ENCODE measurements at places on chromosomes 2 and 18.

DNA sequence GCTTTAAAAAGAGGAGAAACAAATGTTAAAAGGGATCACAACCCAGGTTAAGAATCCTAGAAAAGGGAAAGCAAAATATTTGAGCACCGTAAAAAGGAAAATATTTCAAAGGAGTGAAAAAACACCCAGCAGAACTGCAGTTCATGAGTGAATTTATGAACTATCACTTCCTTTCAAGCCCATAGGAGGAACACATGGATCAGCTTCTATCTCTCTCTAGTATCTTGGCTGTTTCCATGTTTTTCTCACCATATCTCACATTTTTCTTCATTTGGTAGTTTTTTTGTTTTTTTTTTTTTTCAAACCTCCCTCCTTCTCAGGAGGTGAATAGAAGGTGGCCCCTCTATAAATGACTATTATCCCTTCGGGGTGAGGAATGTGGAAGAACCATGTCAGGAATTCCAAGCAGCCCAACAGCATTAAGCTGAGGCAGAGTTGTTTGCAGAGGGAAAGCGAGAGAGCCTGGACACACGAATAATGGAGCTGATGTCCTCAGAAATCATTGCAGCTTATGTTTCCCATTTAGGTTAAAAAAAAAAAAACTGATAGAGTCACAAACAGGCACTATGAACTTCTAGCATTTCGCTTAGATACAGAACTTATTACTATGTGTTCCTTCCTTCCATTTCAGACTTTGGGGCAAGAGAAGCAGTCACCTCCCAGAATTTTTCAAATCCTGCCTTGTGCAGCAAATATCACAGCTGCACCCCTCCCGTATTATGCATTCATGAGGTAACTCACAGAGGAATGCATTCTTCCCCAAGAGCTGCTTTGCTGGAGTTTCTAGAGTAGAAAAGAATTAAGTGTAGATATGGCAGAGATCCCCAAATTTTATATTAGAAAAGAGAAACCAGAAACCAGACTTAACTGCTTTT lies 315.6 kb downstream of the IRS1 start:
- DNase-seq: no peak

- no peak for DNase-seq
Observed at GRCh38 chr2:196277002-196277401, 105.6 kb upstream of the STK17B start.

DNA sequence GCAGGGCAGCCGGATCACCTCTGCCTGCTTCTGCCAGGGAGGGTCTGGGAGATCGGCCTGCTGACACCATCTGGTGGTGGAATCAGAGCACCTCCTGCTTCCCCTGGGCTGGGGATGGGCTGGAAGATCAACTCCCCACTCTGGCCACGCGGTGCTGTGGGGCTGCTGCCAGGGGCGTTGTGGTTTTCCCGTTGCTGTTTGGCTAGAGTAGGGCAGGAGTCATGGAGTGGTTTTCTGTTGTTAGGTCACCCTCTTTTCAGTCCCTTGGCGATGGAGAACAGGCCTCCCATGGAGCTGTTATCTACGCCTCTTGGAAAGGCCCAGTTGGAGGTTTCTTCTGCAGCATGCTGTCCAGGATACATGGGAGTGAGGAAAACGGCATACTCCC lies 15.2 kb downstream of the BCL2L11 start:
- DNase-seq: no peak

DNA sequence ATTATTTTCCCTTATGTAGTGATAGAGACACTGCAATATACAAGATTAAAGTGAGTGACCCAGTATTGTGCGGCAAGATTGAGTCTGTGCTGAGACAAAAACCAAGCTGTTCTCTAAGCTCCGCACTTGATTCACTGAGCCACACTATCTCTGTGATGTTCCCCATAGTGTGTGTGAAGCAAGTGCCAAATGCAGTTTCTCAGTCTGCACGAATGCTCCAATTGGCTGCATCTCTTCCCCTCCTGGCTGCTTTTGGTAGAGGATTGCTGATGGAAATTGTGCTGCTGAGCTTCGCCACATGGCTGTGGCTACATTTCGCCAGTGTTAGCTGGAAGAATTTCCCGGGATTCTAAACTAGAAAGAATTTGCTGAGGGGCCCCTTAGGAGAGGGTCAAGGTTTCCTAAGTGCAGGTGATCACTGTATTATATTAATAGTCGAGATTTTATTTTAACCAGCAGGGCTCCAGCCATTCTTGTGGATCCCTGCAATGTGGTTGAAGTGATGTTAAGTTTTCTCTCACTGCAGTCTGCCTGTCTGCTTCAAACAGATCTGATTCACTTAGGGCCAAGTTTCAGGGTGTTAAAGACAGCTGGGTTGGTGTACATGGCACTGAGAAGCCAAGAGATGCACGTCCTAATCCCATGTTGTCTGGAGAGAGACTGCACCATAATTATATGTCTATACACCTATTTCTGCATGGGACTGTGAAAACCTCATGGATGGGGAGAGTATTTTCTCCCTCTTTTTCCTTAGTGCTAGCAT lies 317.2 kb downstream of the DCC start:
- no peak for DNase-seq

DNA sequence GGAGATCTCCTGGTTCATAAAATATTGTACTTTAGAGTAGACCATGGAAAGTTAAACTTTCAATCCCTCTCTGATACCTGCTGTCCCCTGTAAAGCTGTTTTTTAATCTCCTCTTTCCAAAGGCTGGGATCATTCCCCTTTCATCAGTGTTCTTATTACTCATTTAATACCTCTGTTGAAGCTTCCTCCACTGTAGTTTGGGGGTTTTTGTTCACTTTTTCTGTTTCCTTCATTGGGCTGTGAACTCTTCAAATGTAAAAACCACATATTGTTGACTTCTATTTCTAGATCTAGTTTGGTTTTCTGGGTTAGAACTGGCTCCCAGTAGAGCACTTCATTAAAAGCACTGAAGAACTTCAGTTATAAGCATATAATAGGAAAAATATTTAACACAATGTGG lies 598.1 kb downstream of the RNF144A start:
- no peak for DNase-seq

- DNase-seq: no peak
Observed at GRCh38 chr2:69639266-69639665, 4.3 kb downstream of the AAK1 start.

- no peak for DNase-seq
Observed at GRCh38 chr2:170284205-170284604, 106.3 kb downstream of the MYO3B start.

DNA sequence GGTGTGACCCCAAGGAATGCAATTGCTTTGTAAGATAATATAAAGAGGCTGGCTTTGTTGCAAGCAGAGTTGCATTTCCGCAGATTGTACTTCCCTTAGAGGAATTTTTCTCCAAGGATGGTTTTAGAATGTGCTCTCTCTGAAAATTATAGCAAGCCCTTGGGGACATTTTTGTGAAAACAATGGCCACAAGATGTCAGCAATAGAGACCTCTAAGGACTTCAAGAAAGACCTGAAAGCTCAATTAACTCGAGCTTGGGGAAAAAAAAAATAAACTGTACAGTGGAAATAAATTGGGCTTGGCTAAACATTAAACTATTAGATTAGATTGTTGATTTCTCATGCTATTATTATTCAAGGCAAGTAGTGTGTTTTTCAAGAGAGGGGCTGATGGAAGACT lies 81.3 kb upstream of the KYNU start:
- DNase-seq: no peak

DNA sequence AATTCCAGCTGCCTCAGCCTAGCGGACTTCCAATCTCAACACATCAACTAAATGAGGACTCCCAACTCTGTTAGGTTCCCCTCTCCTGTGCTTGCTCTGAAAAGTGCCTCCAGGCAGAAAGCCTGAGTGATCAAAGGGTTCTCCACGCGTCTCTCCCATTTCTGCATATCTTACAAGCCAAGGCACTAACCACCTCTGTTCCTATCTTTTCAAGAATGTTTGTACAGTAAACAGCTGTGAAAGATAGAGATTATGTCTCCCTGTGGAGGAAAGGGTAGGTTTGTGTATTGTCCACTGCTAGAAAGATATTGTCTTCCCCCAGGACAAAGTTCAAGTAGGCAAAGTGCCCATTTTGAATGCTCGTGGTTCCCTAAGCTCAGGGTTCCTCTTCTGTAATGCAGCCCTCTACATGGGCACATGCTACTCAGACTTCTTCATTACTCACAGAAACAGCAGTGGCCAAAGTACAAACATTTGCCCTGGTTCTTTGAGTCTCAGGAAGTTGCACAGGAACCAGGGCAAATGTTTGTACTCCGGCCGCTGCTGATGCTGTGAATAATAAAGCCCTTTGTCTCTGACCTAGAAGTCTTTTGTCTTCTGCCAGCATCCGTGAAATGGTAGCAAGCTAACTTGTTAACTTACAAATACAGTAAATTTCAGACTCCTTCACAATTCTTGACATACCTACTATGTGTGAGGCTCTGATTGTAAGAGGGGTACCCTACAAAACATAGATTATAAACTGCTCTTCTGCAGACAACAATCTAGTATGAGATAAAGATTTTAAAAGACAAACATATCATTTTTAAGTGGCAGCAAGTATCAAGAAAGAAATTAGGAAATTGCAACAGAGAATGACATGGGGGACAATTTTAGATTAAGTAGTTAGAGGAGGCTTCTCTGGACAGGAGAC lies 44.5 kb downstream of the PKDCC start:
- no peak for DNase-seq

DNA sequence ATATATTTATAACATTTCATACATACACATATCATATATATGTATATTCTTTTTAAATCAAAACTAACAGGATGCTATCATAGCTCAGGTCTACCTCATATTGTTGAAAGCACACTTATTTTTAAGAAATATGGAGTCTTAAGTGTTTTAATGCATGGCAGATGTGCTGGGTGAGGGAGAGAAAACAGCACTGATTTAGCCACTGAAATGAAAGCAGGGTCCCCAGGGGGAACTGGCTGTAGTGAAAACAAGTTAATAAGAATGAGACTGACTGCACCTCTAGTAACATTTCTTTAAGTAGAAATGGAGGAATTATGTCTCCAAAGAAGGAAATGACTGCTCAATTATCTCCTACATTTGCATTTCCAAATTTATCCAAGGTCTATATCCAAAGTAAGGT lies 857.8 kb downstream of the DCDC2C start:
- no peak for DNase-seq

GRCh38 chr2:78564666-78565065 lies 460.8 kb upstream of the REG3G start:
- no peak for DNase-seq

GRCh38 chr2:67922080-67922785 lies 140.6 kb downstream of the C1D start:
- no peak for DNase-seq

DNA sequence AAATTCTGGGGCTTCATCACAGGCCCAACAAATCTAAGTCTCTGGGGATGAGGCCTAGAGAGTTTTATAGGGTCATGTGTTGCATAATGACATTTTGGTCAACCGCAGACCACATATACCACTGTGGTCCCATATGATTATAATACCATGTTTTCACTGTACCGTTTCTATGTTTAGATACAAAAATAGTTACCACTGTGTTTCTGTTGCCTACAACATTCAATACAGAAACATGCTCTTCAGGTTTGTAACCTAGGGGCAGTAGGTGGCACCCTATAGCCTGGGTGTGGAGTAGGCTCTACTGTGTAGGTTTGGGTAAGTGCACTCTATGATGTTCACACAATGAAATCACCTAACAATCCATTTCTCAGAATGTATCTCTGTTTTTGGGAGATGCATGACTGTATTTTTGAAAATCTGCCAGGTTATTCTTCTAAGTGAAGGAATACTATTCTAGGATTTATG lies 485.2 kb downstream of the PTPRM start:
- no peak for DNase-seq

GRCh38 chr2:136443661-136444060 lies 321.7 kb upstream of the THSD7B start:
- no peak for DNase-seq

- DNase-seq: no peak
Observed at GRCh38 chr18:79508565-79509535, 113.1 kb downstream of the NFATC1 start.

- no peak for DNase-seq
Observed at GRCh38 chr2:239264492-239264837, 136.4 kb downstream of the HDAC4 start.

- DNase-seq: no peak
Observed at GRCh38 chr2:9968553-9969497, 17.3 kb downstream of the GRHL1 start.

GRCh38 chr2:75277111-75277510 lies 77.8 kb upstream of the TACR1 start:
- DNase-seq: no peak

- no peak for DNase-seq
Observed at GRCh38 chr2:150232321-150232720, 255.1 kb downstream of the RND3 start.
